GDM1 (cell line): ENCODE measurements at places on chromosomes 1 and 21.

- no peak for DNase-seq
Measured at GRCh38 chr1:8406960-8407359, 89.0 kb downstream of the SLC45A1 start.

DNA sequence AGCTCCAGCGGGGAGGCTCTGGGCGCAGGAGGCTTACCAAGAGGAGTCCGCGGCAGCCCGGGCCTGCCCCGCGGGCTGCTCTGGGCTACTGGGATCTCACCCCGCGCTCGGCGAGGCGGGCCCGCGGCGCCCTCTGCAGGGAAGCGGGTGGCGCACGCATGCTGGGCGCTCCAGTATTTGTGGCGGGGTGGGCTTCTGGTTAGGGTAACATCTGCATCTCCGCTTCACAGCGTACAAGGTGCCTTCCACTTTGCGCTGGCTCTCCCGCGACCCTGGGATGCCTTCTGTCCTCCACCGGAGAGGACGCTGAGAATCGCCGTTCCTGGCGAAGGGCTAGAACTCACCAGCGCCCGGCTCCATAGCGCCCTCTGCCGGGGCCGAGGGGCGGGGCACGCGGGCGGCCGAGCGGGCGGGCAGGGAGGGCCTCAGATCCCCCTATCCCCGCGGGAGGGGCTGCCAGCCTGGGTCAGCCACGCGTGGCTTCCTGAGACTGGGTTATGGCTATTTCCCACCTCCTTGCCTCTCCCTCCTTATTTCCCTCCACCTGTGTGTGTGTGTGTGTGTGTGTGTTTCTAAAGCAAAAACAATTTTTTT lies 46.6 kb upstream of the CTBS start:
- DNase-seq: peak; percentile 81

GRCh38 chr1:7589774-7590425 lies 181.2 kb upstream of the VAMP3 start:
- DNase-seq: no peak

GRCh38 chr1:24793447-24794129 lies 48.3 kb downstream of the CLIC4 start:
- no peak for DNase-seq

GRCh38 chr1:111032295-111032897 lies 68.7 kb upstream of the LRIF1 start:
- peak; percentile 19 for DNase-seq

GRCh38 chr1:173868266-173869020 lies at the start of gene ZBTB37:
TSS of gene ZBTB37 (plus strand) at chr1:173868380. CDS start at chr1:173870226, 1,846 bp downstream.
- DNase-seq: peak; percentile 90
